ENCODE measurements at places on chromosomes 2 and 18.

DNA sequence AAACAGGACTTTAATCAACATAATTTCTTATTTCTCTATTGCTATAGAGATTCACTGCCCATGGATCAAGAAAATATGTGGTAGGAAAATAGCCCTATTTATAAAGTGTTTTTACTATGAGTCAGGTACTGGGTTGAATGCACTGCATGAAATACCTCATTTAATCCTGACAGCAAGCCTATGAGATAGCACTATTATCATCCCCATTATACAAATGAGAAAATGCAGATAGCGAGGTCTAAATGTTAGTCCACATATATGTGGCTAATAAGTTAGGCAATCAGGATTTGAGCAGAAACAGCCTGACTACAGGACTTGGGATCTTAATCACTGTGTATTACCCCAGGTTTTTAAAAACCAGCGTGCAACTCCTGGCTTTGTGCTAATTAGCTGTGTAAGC lies 8.5 kb upstream of the LYPD1 start:
- DNase-seq: no peak

DNA sequence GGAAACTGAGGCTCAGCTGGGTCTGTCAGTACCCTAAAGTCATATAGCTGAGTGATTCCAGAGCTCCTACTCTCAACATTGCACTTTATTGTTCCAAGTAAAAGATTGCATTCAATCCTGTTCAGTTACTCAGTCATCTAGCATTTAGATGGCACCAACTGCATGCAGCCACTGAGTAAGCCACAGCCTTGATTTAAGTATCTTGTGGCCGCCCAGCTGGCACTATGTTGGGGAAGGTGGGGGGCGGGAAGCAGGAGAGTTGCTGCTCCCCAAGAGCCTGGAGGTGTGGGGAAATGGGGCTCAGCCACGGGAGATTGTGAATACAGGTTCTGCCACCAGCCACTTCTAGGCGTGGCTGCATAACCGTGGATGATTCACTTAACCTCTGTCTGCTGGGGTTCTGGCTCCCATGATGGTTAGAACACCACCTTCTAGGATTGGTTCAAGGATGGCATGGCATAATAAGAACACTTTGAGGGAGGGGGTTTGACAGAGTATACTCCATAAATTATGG lies 17.1 kb downstream of the ZFP36L2 start:
- no peak for DNase-seq

DNA sequence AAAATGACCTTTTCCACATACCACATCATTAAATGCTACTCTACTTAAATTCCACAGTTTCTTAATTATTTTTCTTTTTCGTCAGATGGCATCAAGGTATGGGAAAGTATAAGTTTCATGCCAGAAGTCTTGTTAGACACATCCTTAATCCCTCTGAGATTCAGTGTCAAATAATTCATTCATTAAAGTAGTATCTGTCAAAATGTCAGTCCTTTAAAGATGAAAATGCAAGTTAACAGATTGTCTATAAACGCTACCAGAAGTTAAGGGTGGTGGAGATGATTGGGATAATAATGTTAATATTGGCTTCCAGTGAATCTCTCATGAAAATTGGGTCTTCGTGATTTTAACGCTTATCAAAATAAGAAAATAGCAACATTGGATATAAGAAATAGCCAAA lies 504.2 kb upstream of the LINC00305 start:
- DNase-seq: no peak

DNA sequence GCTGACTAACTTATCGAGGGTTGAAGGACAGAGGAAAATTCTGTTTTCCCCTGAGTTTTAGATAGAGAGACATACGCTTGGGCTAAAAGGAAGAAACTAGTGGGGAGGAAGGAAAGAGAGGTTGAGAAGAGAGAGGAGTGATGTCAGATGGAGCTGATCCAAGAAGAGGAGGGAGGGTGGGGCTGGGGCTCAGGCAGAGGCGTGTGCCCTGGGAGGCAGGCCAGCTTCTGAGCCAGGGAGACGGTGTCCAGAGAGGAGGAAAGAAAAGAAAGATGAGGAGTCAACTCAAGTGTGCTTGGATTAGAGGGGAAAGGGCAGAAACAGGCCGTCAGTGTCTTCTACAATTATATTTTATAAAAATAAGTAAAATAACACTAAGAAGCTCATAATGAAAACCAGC lies 56.2 kb downstream of the EMILIN2 start:
- DNase-seq: no peak

- no peak for DNase-seq
Measured at GRCh38 chr18:63162271-63163014, 157.1 kb downstream of the BCL2 start.

All from effector CD4-positive, alpha-beta T cell (primary cell).